ENCODE measurements at places on chromosomes 3 and 15.

DNA sequence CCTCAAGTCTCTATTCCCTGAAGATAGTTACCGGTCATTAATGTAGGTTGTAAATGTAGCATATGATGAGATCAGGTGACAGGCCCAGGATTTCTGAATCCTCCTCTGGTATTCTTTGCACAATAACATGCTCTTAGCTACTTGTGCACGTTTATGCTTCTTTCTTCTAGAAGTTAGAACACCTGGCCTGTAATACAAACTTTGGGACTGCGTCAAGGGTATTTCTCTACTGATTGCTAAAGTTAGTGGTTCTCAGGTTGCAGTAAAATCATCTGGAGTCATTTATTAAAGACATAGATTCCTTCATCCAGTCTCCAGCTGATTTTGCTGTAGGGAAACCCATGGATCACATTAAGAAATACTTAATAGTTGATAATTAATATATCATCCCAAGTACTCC, 48.0 kb downstream of the UNC13C start:
- DNase-seq, result no peak

DNA sequence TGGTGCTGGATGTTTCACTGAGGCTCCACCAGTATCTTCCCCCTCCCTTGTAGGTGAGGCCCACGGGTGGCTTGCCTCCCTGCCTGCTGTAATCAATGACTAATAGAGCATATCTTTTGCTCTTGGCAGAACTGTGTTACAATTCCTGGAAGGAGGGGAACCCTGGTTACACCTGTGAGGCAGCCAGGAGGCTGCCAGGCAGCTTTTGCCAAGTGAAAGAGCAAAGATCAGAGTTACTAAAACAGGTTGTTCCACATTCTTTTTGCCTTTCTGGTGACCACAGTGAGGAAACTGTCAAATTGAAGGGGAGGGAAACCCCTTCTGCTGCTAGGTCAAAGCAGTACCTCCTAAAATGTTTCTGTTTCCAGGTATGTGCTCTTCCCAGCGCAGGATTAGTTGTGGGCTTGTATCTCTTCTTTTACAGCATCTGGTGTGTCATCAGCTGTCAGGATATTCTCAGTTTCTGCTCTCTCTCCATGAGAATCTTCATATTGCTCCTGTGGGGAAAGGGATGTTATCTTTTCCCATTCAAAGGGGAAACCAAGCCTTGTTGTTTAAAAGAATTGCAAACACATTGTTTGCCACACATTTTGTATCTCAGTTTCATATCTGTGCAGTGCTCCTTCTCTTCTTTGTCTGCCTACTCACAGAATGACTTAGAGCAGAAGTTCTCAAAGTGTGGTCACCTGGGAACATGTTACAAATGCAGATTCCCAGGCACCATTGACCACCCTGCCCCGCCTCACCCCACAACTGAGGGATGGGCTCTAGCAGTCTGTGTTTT, 137.4 kb upstream of the UMPS start:
- DNase-seq, result no peak

DNA sequence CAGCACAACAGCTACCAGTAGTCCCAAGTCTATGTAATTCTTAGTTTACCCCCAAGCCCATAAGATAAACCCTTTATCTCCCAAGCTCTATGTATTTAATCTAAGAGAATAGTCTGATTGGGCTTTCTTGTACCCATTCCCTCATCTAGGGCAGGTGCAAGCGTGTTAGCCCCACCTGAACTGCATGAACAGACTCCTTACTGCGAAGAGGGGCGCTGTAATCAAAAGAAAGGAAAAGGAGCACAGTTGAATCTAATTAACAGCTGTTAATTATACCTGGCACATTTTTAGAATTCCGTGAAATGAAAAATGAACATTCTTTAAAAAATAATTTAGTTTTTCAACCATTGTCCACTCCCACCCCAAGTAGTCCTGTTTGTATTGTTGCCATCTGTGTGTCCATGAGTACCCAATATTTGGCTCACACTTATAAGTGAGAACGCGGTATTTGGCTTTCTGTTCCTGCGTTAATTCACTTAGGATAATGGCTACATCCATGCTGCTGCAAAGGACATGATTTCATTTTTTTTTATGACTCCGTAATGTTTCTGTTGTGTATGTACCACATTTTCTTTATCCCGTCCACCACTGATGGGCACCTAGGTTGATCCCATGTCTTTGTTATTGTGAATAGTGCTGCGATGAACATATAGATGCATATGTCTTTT, 26.5 kb upstream of the NEDD4 start:
- no peak for DNase-seq

DNA sequence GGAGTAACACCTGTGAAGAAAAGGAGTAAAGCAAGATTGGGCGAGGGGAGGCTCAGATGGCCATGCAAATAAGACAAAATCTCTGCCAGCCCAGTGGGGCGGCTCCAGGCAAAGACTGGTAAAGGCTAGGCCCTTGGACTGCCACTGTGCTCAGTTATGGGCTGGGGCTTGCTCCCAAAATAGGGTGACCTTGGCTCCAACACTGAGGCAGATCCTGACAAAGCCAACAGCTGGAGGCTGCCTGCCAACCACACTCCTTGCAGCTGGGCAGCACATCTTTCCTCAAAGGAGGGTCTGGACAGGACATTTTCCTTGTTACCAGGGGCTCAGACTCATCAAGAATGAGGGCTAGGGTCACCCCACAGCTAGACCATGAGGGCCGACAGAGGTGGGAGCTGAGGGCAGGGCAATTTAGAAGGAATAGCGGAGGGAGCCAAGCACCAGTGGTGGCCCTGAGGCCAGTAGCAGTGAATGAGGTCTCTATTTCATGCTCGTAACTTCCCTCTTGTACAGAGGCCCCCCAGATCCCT, 86.1 kb downstream of the CHRD start:
- no peak for DNase-seq

DNA sequence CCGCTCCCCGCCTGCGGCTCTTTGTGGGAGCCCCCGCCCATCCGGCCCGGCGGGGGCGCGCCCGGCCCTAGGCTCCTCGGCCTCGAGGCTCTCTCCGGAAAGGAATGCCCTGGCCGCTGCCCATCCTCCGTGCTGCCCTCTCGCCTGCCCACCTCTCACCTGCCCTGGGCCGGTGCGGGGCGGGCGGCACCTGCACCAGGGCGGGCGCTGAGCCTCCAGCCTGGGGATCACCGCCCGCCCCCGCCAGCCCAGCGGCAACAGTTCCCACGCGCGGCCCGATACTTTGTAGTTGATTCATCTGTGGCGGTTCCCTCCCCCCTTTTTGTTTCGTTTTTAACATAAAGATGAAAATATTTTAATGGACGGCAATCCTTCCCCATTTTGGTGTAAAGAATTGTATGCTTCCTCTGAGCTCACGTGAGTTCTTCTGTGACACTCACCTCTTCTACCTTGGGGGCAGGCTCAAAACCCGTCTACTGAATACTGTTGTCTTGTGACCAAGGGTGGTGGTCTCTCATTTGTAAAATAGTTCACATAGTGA, 1.9 kb downstream of the KLF13 start:
- DNase-seq, result no peak

GRCh38 chr3:30474371-30474770, 132.0 kb upstream of the TGFBR2 start:
- DNase-seq, result no peak

- DNase-seq, result no peak
Observed at GRCh38 chr3:11498646-11499045, 145.1 kb downstream of the VGLL4 start.

DNA sequence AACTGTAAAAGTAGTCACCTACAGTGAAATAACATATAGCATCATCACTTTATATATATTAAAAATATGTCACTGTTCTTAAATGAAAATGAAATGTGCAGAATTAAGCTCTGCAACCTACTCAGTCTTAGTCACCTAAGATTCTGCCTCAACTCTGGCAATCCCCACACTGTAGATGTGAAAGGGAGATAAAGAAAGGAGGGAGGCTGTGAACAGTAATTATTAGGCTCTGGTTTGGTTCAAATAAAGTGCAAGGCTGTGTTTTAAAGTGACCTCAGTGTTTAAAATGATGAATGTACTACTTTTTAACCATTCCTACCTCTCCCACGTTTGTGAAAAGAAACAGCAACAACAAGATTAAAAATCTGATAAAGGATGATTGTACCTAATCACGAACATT, 72.2 kb downstream of the ATP8B4 start:
- no peak for DNase-seq

- no peak for DNase-seq
Observed at GRCh38 chr3:165696496-165696895, 140.7 kb downstream of the BCHE start.

DNA sequence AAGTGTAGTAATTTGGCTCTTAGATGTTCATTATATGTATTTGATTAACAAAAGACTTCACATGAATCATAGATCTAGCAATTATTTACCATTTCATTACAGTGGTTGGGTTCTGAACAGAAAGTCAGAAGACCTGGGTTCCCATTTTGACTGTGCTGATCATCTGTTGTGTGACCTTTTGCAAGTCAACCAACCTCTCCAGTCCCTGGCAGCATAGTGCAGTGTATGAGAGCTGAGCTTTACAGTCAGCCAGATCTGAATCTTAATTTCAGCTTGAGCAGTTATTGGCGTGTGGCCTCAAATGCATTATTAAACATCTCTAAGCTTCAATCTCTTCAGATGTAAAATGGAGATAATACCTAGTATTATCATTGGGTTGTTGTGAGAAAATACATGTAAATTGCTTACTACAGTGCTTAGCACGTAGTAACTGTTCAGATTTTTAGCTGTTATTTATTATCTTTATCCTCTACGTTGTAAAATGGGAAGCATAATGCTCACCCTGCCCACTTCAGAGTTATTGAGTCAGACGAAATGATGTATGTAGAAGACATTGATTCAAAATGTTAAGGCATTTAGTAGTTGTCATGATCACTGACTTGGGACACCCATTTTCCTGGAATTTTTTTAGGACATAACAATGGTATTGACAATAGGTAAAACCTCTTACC, 104.0 kb downstream of the KLHL25 start:
- no peak for DNase-seq

GRCh38 chr15:39447346-39447745, 133.5 kb upstream of the THBS1 start:
- DNase-seq, result no peak

GRCh38 chr3:194125442-194125841, 10.5 kb upstream of the HES1 start:
- DNase-seq, result no peak

DNA sequence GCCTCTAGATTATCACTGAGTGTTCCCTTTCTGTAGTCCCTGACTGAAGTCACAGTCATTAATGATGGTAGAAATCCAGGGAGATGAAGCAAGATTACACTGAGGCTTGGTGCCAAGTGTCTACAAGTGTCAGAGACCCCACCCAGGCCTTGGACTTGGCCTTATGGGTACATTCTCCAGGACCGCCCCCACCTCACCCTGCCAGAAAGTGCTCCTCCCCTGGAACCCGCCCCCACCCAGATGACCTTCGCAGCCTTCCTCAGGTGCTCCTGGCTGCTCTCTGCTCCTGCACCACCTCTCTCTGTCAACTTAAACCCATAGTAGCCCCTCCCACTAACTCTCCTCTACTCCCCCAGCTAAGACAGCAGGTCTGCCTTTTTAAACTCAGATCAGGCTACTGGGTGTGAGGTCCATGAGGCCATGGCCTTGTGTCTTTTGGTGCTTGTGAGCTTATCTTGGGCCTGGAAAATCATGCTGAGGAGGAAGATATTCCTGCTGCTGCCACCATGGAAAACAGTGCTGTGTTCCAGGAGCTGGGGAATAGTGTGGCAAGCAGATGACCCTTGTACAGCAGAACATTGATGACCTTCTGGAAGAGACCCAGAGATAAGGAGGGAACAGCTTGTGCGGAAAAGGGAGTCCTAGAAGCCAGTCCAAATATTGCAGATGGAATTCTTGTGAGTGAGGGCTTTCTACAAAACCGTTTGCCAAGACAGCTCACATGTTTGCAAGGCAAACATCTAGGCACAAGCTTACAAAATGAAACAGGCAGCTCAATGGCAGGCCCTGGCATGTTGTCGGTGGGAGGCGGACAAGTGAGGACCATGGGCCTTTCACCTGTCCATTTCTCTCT, 40.3 kb upstream of the NDUFB4 start:
- no peak for DNase-seq

- DNase-seq, result no peak
Observed at GRCh38 chr3:168973206-168973605, 690.3 kb downstream of the MECOM start.

DNA sequence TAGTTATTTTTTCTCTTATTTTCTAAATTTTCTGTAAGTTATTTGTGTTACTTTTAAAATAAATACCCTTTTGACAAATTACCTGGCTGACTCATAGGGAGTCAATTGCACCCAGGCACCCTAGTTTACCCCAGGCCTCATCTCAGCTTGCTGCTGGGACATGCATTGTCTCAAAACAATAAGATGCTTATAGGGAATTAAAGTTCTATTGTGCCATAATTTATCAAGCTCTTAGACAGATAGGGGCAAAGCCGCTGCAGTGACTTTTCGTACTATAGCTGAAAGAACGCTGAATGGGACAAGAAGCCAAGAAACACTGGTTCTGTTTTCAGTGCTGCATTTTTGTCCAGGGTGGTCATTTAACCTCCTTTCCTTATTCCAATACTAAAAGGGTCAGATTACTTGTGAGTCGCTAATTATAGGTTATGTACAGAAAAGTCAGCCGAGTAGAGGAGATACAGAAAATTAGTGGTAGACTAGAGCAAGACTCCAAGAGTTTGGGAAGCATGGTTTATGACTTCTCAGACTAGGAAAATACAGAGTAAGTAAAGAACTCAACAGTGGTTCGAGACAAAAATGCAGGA, 50.3 kb downstream of the EXD1 start:
- DNase-seq, result no peak

- no peak for DNase-seq
Observed at GRCh38 chr3:126213379-126214028, 33.1 kb upstream of the ALDH1L1 start.

- DNase-seq, result no peak
Observed at GRCh38 chr15:93035953-93036810, 52.8 kb downstream of the RGMA start.

- DNase-seq, result no peak
Observed at GRCh38 chr3:120681506-120682038, 467 bp downstream of the HGD start.

DNA sequence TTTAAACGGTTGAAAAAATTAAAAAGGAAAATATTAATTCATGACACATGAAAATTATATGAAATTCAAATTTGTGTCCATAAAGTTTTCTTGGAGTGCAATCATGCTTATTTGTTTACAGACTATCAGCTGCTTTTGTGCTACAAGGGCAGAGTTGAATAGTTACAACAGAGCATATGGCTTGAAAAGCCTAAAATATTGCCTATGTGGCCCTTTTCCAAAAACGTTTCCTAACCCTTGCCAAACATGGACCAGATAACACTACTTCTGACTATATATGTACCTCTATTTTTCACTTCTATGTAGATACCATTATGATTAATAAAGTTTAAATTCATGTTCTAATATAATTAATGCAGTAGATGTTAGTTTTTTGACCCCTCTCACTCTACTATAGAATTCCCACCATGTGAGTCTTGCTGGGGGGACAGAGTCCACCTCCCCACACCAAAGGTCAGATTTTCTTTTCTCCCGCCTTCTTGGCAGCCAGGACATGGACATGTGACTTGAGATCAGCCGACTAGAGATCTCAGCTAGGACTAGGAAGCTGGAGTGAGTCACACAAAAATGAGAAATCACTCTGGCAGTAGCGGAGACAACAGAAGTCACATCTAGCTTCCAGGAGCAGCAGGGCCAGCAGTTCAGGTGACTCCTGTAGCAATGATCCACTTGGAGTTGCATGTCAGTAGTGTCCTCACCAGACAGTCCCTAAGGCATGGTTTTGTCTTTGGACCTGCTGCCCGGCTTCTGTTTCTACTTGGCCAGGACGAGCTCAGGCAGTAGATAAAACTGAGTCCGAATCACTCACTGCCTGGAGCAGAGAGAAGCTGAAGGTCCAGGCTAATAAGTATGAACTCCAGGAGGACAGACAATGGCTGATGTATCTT, 22.4 kb downstream of the CIAO2A start:
- no peak for DNase-seq

GRCh38 chr15:65307978-65308377, 3.5 kb downstream of the RNU5B-1 start:
- no peak for DNase-seq

Measured in NCI-H2227 treated with DMSO at 0.1 percent for 48 hours (cell line).